ENCODE measurements at places on chromosomes 5 and 9.
A peak's percentile ranks its signal among the peaks of the same experiment; 100 is the strongest.

- peak; percentile 38 for DNase-seq
These were observed 47.8 kb downstream of the ERGIC1 start for GRCh38 chr5:172881691-172882370.

GRCh38 chr9:4117835-4118610 is 181.8 kb downstream of the GLIS3 start:
- DNase-seq = peak; percentile 78

DNA sequence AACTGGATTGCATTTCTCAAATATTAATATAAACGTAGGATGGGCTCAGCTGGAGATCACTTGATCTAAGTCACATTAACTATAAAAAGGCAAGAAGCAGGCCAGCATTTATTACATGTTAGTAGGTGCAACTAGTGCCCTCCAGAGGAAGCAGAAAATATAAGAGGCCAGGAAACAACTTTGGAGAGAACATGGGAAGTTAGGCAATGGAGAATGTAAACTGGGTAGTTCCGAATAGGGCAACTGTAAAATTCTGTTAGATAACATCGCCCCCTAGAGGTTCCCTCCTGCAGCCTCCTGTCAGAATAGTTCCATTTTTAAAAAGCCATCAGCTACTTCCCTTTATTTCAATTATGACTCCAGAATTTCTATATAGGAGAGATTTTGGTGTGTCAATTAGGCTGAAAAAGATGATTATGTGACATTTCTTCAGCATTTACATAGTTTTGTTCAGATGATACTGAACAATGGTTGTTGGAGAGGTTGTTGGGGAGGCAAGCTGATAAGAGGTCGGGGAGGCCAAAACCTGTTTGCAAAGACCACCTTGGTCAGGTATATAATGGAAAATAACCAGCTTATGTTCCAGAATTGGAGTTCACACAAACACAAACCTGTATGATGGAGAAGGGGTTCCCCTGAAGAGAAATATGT is 22.4 kb downstream of the CCL28 start:
- DNase-seq = peak; percentile 39

- no peak for DNase-seq
These were observed 9.9 kb upstream of the SH3TC2 start for GRCh38 chr5:149072791-149073190.

GRCh38 chr5:163506095-163506457 is 657 bp downstream of the MAT2B start:
- peak; percentile 48 for DNase-seq

DNA sequence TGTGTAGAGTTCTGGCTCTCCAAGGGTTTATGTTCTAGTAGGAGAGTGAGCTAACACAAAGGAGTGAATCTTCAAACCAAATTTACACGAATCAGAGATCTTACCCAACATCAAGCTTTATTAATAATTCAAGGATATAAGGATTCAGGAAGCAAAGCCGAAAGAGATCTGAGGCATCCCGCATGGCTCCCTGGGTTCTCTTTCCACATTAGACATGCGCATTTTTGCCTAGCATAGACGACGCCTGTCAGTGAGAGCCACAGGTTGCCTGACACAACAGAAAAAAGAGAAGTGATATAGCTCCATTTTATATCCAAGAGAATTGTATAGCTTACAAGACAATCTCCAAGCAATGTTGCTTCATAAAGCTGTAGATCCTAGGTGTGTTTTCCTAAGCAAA is 52.6 kb downstream of the ESM1 start:
- DNase-seq = no peak

Measured in activated T-cell treated with anti-CD3 and anti-CD28 coated beads, Interleukin-2, amount 50 U/mL, for 48 hours (primary cell).